ENCODE measurements at places on chromosomes 2 and 18.
A peak's percentile ranks its signal among the peaks of the same experiment; 100 is the strongest.

- no peak for DNase-seq
These were observed 238.2 kb downstream of the GCA start for GRCh38 chr2:162581959-162582798.

GRCh38 chr2:73699437-73699836, 37.7 kb downstream of the TPRKB start:
- no peak for DNase-seq

GRCh38 chr2:240983996-240984498, 14.4 kb upstream of the SNED1 start:
- no peak for DNase-seq

DNA sequence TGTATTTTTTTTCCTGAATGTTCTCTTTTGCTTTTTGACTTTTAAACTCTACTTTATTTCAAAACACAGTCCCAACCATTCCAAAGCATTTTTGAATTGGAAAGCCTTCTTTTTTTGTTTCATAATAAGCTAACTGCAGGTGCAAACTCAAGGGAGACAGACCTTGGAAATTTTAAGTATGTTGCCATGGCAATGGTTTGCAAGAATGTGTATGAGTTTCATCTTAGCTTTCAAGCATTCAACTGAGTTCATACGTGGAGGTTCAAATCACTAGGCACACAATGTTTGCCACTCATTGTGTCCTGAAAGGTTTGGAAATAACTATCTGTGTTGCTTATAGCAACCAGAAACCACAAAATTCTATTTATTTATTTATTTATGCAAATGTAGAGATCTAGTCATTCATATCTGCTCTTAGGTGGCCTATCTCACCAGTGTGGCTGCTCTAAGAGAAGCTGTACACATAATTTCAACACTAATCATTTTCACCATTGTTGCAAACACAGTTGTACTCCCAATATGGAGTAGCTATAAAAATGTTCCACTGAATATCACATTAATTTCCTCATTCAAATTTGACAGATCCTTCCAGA, 805.7 kb upstream of the FSHR start:
- no peak for DNase-seq

DNA sequence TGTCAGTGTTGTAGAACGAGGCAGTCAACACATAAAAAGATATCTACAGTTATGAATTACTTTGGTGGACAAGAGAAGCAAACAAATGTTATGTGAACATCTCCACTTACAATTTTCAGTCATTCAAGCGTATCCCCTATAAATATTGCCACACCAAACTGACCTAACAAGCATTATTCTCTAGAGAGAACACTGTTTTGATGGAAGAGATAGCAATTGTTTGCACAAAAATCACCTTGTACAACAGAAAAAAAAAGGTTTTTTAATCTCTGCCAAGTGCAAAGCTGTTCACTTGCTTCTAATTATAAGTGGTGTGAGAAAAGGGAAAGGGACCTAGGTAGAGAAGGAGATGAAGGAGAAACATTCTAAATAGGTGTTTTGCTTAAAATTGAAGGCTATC, 33.8 kb downstream of the PID1 start:
- no peak for DNase-seq

DNA sequence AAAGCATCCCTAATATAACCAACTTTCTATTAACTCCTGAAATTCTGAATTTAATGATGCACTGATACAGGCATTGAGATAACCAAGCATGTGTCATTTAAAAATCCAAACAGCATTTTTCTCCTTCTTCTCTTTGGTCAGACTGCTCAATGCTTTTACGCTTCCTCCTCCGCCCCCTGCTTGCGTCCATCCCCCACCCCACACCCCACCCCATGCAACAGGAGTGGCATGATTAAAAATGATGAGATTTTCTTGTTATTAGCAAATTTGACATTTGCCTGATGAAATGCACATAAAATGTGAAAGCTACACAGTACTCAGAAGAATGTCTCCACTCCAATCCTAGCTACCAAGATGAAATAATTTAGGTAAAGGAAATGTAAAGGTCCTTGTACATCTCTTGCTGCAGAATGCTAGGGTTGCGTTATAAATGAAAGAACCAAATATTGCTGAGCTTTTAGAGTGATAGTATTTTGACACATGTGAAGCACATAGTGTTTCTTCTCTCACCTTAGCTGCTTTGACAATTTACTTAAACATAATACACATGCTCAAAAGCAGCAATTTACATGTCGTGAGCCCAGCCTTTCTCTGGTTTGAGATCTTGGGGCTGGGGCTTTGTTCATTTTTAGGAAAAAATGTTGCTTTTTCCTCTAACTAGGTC, 263.8 kb downstream of the MEIS1 start:
- no peak for DNase-seq

DNA sequence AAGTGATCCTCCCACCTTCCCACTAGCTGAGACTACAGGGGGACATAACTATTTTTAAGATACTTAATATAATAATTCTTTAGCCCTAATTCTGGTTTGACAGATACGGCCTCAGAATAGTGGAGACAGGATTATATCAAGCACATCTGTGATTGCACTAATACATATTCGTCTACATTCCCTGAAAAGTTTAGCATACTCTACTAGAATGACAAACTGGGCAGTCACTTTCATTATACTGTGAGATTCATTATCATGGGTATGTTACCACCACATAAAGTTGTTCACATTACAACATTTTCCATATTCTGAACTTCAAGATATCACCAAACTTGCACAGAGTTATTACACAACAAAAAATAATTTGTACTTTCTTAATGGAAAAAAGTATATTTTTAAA, 11.0 kb downstream of the FAM210A start:
- DNase-seq = no peak

GRCh38 chr2:162890690-162891311, 52.2 kb upstream of the KCNH7 start:
- DNase-seq = peak; percentile 81
